Fibroblast of lung (primary cell): ENCODE measurements at places on chromosomes 7 and 10. TPM values are rescaled to one million over a fixed set of nuclear protein-coding genes. Genes with fewer than 3 reads are reported as not detected.

Gene KLF14
- polyA plus RNA-seq, result 0.05 and 0.27 TPM in 2 replicates

Gene LDB3
- 0.20 TPM in 1 of 2 replicates, not detected in the other for polyA plus RNA-seq

Gene ANKRD61
- 0.11 and 0.43 TPM in 2 replicates for polyA plus RNA-seq

DNA sequence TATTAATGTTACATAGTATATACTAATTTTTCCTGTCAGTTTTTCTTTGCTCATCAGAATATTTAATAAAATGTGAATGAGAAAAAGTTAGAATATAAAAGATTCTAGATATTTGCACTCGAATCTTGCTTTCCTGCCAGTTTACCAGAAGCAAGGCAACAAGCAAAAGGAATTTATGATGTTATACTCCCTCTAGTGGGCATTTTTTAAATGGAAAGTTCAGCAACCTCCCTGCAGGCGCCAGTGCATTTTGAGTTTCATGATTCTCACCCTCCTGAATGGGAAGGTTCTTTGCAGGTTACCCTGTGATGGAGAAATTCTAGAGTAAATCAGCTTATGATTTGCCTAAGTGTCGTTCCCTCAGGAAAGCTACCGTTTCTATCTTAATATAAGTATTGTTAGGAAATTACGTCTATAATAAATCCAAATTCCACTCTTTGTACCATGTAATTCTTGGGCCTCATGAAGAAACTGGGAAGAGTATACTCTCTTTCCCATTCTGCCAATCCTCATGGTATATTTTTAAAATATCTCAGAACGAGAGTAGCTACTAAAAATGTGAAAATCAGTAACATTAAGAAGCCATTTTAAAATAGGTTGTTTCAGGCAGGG, 350.0 kb downstream of the CRPPA start:
- H3K36me3 ChIP-seq, result no peaks in the 10 kb centered on the region
- peaks cover 4% of the 10 kb centered on the region for H3K4me1 ChIP-seq
- H3K4me3 ChIP-seq, result no peak overlapping the region
- peak; percentile 42 for DNase-seq

DNA sequence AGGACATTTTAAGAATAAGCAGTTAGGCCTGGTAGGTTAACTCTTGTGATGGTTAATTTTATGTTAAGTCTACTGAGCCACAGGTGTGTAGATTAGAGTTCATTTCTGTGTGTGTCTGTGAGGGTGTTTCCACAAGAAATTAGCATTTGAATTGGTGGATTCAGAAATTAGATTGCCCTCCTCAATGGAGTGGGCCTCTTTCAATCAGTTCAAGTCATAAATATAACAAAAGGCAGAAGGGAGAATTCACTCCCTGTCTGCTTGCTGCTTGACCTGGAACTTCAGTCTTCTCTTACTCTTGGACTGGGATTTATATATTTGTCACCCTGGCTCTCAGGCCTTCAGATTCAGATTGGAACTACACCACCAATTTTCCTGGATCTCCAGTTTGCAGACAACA, 55.3 kb upstream of the POM121L12 start:
- H3K27ac ChIP-seq, result no peak overlapping the region
- no peaks in the 10 kb centered on the region for H3K36me3 ChIP-seq
- H3K27me3 ChIP-seq, result no peaks in the 10 kb centered on the region
